Chondrocyte (in vitro differentiated cells): ENCODE measurements at places on chromosomes 5 and 9. TPM values are rescaled to one million over a fixed set of nuclear protein-coding genes. Genes with fewer than 3 reads are reported as not detected.

- peak; percentile 82 for DNase-seq
Observed at GRCh38 chr9:135410831-135411473, 68.6 kb upstream of the PPP1R26 start.

DNA sequence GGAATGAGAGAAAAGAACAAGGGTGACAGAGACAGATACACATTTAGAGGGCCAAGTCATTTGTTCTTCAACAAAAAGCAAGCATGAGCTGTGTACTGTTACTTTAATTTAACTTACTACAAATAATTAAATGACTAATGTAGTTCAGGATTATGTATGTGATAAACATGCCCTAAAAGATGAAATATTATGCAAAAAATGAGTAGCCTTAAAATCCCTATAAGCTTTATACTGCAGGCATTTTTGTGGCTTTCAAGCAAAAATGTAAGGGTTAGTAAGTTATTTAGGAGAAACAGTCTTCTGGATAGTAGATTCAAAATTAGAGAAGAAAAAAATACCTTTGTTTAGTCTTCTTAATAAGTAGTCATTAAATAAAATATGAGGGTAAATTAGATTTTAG is 431.2 kb downstream of the CSNK1G3 start:
- no peak for DNase-seq

The IL33 gene
- not detected in 3 replicates for total RNA-seq

DNA sequence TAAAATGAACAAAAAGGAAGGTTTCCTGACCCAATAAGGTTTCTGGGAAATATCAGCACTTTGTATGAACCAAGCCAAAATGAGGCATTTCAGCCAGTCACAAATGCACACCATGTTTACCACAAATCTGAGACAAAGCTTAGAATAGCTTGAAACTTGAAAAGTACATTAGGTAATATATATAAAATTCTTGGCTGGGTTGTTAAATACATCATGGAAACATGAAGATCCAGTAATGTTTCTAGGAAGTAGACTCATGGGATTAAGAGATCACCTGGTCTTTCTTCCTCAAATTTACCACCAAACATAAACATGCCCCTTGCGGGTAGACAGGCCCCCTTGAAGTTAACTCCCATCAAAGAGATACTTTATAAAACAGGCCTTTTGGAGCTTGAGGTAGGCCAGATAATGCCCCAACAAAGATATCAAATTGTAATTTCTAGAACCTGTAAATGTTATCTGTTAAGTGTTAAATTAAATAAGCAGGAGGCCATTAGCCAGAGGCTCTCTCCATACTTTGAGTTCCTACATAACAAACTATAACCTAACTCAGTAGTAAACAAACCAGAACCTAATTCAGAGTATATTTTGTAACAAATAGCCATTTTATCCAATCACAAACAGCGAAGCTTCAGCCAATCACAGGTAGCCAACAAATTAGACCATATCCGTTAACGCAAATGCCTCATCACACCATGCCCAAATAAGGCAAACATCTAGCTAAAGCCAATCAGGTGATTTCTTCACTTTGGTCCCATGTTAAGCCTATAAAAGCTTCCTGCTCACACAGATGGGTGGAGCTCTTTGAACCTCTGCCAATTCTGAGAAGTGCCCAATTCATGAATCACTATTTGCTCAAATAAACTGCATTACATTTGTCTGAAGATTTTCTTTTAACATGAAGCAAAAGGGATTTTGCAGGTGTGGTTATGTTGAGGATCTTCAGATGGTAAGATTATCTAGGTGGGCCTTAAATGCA is 127.9 kb upstream of the TARS1 start:
- no peak for DNase-seq

GRCh38 chr5:112210430-112211005 is 208.6 kb downstream of the EPB41L4A start:
- no peak for DNase-seq

- no peak for DNase-seq
Observed at GRCh38 chr9:98552331-98552730, 156.4 kb downstream of the GABBR2 start.

The PCDHGA1 gene
- total RNA-seq: 0.10 to 0.23 TPM (median 0.15 TPM) in 3 replicates

DNA sequence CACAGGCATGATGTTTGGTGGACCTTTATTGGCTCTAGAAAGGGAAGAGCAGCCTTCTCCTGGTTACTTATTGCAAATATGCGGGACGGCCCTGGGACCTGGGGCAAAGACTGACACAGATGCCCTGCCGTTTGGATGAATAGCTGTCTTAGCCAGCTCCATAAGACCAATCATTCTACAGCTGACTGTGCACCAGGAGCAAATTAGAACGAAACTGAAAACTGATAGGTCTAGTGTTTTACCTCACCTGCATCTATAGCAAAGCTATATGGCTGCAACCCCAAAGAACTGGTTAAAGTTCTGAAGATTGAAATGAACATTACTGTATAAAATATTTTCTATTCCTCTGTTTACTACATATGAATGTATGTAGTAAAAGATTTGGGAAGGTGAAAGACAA is 34.2 kb upstream of the BNC2 start:
- no peak for DNase-seq

GRCh38 chr9:106775960-106776359 is 87.0 kb upstream of the ZNF462 start:
- no peak for DNase-seq
